ENCODE measurements at places on chromosomes 3 and 15.

DNA sequence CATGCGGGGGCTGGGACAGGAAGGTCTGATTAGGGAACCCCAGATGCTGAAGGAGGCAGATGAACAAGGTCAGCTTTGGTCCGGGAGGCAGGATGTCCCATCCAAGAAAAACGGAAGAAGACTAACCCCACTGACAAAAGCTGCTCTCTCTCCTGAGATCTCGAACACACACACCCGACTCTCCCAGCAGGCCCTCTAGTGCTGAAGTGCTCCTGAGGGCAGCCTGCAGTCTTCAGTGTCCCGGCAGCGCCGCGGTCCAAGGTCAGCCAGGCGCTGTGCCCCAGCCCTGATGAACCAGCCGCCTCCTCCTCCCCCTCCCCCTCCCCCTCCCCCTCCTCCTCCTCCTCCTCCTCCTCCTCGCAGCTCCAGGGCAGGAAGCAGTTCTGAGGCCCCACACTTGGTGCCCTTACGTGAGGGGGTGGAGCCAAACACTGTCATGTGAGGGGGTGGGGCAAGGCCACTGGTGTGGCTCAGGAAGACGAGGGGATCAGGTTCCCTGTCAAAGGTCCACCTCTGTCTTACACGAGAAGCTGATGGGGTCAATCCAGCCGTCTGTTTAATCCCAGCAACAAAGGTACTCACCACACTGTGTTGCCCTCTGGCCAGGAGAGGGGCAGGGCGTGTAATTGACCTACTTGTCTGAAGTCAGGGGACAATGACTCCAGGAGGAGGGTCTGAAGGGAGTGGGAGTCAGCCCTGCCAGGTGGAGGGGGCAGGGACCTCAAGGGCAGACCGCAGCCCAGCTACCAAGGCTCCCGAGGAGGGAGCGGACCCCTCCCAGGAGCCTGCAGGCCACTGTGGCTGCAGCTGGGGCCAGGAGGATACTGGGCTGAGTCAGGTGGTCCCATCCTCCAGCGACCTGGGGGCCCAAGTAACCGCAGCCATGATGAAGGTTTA lies 34.3 kb downstream of the PRR23E start:
- no peak for DNase-seq

DNA sequence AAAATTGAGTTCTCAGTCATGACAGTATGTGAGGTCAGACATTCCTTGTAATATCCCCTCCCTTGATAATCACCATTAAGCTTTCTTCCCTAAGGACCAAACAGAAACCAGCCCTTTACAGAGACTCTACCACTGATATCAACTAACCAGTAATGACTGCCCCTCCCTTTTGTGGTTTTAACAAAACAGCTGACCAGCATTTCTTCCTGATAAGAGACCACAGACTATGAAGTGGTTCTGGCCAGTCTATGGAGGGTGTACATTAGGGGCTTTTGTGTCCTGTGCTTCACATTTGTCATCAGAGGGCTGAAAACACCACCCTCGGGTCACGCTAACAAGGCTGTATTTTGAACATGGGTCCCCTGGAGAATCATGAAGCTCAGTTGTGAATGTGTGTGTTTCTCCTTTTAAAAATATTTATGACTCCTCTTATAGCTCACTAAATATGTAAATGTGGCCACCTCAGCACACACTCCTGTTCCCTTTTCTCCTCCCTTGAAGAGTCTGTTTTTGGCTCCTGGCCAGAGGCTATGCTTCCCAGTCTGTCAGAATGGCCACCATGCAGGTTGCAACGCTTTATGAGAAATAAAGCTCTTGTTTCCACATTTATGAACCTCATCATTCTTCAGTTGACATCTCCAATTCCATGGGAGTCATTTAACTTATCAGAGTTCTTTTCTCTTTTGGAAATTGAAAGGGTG lies 239.3 kb downstream of the CPNE4 start:
- peak; percentile 28 for DNase-seq

DNA sequence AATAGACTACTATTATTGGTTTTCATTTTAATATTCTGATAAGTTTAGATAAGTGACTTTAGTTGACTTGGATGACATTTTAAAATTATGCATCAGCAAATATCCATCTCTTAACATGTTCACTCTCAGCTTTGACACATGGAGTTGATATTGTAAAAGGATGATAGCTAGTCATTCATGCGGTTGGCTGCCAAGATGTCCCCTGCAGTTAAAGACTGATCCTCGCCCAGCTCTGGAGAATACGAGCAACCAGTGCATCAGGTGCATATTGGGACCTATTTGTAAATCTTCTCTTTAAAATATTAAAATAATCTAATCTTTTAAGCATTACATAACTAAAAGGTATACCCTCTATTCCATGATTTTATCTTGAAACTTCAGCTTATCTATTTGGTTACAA lies 41.9 kb downstream of the EPHB1 start:
- no peak for DNase-seq

- DNase-seq: peak; percentile 53
Measured at GRCh38 chr3:146972726-146973125, 367.6 kb upstream of the PLSCR5 start.

- no peak for DNase-seq
Measured at GRCh38 chr15:34206011-34206410, 3.9 kb downstream of the KATNBL1 start.

DNA sequence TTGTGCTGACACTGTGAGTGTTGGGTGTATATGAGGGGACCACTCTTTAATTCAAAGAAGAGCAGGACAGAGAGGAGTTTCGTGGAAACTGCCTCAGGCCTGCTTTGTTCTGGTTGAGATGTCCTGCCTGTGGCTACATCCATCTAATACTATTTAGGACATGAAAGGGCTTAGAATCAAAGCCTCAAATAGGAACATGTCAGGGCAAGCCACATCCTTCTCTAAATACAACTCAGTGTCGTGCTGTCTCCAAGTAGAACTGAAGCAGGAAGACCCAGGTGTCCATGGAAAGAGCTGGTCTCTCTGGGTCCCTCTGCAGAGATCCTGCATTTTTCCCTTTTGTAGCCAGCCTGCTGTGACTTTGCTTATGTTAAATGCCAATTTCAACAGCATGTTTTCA lies 156.2 kb upstream of the UMPS start:
- no peak for DNase-seq

- DNase-seq: no peak
Measured at GRCh38 chr3:188972310-188972709, 199.5 kb upstream of the TPRG1 start.

- peak; percentile 56 for DNase-seq
Measured at GRCh38 chr3:63067999-63068645, 192.9 kb upstream of the CADPS start.

DNA sequence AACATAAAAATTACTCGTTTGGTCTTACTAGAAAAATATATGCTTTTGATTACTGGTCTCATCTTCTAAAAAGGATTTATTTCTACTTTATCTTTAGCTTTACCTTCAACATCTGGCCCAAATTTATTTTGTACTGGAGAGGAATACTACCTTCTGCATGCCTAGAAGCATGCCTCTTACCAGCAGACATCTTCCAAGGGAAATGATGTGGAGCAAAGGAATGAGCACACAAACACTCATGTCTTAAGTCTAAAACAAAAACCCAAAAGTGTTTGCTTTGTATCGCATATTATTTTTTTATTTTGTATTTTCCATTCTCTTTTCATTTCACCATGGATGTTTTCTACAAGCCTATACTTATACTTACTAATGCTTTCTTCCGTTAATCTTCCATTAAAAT lies 304.6 kb upstream of the KCNMB2 start:
- no peak for DNase-seq

DNA sequence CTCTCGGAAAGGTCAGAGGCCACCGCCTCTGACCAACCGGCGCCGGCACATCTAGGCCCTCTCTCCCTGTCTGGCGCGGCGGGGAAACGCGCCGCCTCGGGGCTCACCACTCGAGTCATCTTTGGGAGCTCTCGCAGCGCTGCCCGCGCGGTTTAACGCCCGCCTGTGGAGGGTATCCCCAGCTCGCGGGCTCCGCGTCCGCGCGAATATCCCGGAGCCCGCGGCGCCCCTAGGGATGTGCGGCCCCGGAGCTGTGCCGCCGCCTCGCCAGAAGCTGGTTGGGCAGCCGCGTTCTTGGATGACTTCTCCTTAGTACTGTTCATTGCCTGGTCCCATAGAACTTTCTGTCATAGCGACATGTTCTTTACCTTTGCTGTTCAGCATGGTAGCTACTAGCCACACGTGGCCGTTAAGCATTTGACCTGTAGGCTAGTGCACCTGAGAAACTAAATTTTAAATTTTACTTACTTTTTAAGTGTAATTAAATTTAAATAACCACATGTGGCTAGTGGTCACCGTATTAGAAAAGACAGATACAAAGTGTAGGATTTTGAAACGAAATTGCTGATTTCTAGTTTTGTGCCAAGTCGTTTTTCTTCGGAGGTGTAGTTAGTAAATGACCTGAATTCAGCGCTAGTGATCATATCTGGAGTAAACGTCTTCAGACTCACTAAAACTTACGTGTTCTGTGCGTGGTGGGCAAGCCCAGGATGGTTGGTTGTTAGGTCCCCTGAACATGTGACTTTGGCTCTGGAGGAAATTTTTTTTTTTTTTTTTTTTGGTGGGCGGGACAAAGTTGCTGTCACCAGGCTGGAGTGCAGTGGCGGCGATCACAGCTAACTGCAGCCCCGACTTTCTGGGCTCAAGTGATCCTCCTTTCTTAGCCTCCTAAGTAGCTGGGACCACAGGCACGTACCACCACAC lies 835 bp downstream of the ARIH2 start:
- peak; percentile 53 for DNase-seq

GRCh38 chr3:65356331-65357248 lies 668.8 kb upstream of the ADAMTS9 start:
- no peak for DNase-seq

DNA sequence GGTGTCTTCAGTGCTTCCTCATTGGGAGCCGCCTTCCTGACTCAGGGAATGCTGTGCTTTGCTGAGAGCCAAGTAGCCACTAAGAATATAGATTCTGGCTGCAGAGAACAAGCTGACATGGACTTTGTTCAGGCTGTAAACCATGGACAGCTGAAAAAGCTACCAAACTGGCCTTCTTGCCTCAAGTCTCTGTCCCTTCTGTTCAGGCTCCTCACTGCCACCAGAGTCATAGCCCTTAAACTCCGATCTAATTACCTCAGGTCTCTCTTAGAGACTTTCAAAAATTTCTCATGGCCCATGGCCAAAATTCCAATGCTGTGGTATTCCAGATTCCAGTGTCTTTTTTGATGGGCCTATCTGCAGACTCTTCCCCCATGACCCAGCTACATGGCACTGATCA lies 19.4 kb upstream of the PTX3 start:
- DNase-seq: peak; percentile 35

DNA sequence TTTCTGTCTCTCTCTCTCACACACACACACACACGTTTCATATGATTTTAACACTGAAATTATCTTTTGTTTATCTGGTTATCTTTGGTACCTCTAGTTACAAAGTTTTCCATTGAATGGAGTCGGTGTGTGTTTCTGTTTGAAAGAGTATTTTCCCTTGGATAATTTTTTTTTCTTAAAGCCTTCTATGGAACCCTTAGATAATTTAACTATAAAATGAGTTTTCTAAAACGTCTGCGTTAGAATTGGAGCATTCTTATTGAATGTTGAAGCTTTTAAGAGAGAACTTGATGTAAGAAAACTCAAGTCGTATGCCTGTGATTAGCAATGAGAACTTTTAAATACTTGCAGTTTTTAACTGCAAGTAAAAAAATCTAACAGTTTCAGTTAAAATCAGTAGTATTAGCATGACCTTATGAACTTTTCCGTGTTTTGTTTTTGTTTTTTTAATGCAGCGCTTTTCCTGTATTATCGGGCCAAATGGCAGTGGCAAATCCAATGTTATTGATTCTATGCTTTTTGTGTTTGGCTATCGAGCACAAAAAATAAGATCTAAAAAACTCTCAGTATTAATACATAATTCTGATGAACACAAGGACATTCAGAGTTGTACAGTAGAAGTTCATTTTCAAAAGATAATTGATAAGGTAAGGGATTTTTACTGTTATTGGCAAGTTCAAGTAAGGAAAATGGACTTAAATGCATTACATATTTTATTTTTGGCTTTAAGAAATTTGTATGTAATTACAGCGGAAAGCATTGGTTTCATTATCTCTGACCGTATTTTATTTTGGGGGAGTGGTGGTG lies 3.0 kb downstream of the SMC4 start:
- peak; percentile 29 for DNase-seq

DNA sequence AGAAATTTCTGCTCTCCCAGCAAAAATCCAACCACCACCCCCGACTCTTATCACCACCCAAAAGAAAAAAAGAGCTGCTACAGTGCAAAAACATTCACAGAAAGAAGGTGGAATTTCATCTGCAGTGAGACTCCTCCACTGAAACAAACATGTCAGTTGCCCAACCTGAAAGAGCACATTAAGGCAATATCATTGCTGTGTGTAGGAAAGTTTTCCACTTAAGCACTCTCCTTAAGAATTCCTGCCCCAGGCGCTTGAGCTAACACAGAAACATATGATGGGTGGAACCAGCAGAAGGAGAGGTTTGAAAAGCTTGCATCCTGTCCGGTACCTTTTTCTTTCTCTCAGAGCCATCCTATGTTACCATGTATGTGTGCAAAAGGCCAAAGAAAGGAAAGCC lies 200.8 kb upstream of the GADL1 start:
- DNase-seq: no peak
